ENCODE measurements at places on chromosomes 11 and 22.

DNA sequence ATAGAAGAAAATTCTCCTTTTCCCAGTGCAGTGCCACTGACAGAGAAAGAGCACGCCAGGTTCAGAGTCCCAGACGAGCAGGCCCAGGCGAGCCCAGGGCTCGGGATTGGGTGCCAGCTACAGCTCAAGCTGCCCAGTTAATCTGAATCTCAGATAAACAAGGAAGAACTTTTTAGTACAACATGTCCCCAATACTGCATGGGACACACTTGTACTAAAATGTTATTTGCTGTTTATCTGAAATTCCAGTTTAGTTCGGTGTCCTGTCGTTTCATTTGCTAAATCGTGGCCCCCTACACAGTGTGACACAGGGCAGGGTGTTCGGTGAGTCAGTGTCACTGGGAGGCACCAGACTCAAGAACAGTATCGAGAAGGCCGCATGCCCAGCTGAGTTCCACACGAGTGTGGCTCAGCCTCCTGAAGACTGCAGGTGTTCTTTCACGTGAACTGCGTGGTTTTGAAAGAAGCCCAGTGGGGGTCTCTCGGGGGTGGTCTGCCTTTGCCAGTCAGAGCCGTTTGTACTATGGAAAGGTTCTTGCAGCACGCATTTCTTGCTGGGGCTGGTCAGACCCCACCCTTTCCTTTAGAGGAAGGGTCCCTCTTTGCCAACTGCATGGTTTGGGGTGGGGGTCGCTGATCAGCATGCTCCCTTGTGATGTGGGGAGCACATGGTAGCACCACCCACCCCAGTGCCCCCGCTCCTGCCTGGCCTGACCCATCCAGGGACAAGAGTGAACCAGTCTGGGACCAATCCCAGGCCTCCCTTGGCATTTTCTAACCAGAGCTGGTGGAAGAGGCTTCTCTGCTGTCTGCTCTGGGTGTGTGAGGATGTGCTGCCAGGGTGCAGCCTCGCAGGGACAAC is 115.6 kb upstream of the B3GAT1 start:
- no peak for DNase-seq

GRCh38 chr11:19739872-19740271 is 27.2 kb downstream of the NAV2 start:
- no peak for DNase-seq

- no peak for DNase-seq
Observed at GRCh38 chr11:60699284-60699691, at the start of gene MS4A8. MS4A8 (plus strand) TSS chr11:60699612; CDS start chr11:60700861, 1,249 bp downstream.

GRCh38 chr11:59754494-59754858 is 700 bp upstream of the STX3 start:
- no peak for DNase-seq

- no peak for DNase-seq
Observed at GRCh38 chr22:49551446-49551845, 276.2 kb downstream of the BRD1 start.

GRCh38 chr22:45863981-45864751 is 112.8 kb downstream of the WNT7B start:
- no peak for DNase-seq

DNA sequence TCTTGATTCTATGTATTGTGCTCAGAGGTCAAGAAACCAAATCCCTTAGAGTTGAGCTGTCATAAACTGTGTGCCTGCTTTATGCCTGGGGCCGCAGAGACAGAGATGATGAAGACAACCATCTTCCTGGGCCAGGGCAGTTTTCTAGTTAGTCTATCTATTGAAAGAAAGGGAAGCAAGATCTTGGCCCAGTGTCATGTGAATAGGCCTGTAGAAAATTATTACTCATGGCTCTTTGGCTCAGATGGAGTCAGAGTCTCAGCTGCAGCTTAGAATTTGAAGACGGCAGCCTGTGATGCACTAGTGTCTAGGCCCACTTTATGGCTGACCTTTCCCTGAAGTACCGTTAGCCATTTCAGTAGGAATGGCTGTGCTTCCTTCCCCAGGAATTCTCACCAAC is 112.0 kb downstream of the DBX1 start:
- no peak for DNase-seq

DNA sequence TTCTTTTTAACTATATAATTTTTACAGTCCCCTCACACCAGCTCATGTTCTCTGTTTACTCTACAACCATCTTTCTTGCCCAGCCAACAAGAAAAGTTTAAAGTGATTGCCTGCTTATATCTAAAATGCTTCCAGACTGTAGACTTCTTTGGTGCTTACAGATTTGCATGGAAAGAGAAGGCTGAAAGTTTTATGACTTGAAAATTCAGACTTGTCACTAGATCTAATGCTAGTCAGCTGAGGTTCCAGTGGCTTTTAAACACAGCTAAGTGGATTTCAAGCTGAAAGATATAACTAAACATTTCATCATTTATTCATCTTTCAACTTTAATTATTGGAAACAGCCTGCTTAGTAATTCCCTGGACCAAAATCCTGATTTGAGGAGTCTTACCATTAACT is 178.4 kb downstream of the NAV2 start:
- no peak for DNase-seq

DNA sequence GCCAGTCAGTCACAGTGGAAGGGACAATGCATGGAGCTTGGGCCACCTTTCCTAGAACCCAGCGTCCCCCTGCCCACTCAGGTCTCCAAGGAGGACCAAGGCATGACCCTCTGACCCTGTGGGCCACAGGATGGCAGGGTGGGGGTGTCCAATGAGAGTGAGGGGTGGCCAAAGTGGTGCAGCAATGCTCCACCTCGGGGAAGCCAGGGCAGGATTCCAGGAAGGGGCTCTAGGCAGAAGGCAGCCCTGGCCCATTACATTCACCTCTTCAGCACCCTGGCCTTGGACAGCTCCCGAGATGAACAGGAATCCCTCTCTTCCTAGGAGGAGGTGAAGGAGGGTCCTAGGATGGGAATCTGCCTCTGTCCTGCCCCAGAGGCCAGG is 597.5 kb downstream of the BRD1 start:
- no peak for DNase-seq

DNA sequence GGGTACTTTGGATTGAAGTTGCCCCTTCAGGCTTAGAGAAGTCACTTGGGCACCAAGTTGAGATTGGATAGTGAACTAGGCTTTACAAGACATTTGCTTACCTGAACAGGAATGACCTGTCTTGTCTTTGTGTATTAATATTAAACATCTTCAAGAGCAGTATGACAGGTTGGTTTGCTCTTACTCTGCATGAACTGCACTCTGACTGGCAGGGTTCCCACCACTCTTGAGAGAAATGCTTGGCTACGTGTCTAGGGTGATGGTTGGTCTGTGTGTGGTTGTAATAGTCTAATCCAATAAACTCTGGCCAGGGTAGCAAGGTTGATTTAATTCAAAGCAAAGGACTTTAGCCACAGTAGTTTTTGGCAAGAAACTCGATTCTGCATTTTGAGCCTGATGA is 20.1 kb upstream of the SPTBN2 start:
- DNase-seq = peak; percentile 38

GRCh38 chr11:45436118-45436517 is 150.0 kb upstream of the SYT13 start:
- DNase-seq = no peak

DNA sequence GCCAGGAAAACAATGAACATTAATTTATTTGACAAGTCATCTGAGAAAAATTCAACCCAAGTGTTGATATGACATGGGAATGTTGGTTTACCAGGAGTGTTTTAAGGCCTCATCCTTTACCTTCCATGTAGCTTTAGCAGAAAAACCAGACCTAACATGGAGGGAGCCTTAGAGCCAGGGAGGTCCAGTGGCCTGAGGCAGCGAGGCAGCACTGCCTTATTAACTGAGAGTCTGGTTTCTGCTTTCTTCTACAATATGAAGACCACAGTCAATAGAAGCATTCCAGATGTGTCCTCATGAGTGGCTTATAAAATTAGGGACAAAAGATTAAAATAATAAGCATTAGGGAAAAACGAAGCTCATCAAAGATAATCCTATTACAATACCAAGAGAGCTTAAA is 61.5 kb downstream of the DKK3 start:
- DNase-seq = no peak
